Inflammatory macrophage (primary cell): ENCODE measurements at places on chromosomes 12 and 14.
A peak's percentile ranks its signal among the peaks of the same experiment; 100 is the strongest.

DNA sequence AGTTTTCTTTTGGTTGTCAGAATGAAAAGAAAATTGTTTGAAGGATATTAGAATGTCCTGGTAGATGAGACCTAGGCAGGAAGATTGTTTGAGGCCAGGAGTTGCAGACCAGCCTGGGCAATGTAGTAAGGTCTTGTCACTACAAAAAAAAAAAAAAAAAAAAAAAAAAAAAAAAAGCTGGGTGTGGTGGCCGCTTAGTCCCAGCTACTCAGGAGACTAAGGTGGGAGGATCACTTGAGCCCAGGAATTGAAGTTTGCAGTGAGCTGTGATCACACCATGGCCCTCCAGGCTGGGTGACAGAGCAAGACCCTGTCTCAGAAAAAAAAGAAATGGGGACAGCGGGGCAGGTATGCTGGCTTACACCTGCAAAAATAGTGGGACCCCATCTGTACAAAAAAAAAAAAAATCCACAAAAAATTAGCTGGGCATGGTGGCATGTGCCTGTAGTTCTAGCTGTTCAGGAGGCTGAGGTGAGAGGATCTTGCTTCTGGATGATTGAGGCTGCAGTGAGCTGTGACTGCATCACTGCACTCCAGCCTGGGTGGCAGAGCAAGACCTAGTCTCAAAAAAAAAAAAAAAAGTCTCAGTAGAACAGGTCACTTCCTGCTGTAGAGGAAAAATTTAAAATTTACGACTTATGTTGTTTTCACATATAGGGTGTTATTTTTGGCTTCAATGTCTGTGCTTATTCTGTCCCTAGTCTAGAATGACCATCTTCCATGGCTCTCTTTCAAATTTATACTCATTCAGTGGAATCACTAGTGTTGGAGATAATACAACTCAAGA is 70.7 kb downstream of the PPHLN1 start:
- no peak for DNase-seq

DNA sequence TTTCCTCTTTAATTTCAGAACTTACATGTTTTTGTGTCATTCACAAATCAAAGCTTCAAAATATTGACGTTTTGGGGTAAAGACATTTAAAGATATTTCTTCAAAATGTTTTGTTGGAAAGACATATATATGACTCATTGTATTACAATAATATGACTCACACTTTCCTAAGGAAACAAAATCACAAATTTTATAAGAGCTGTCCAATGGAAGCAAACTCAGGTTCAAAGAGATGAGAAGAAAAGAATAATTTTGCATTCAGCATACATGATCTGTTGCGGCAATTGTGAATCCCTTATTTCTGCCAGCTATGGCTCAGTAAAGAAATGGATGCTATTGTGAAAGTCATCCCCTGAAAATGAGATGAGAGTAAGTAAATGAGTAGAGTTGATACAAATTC is 82.7 kb downstream of the GRIP1 start:
- DNase-seq, result peak; percentile 8

- no peak for DNase-seq
Measured at GRCh38 chr12:121062391-121063045, 23.5 kb upstream of the OASL start.

GRCh38 chr12:21370845-21371449 is 1.8 kb upstream of the IAPP start:
- no peak for DNase-seq

GRCh38 chr12:106284358-106285105 is 18.0 kb upstream of the TCP11L2 start:
- no peak for DNase-seq

DNA sequence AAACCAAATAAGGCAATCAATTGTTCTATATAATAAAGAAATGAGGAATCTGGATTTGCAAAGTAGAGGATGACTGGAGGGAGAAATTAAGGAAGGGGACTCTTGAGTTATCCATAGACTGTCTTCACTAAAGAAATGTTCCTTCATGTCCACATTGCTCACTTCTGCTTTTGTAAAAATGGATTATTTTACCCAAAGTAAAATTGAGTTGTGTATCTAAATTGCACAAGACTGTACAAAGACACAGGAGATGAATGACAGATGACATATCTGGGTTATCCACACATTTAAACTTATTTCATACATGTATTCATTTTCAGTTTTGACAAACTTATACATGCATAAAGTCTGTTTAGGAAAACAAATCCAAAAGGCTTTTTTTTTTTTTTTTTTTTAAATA is 11.3 kb downstream of the ATP2B1 start:
- peak; percentile 62 for DNase-seq

DNA sequence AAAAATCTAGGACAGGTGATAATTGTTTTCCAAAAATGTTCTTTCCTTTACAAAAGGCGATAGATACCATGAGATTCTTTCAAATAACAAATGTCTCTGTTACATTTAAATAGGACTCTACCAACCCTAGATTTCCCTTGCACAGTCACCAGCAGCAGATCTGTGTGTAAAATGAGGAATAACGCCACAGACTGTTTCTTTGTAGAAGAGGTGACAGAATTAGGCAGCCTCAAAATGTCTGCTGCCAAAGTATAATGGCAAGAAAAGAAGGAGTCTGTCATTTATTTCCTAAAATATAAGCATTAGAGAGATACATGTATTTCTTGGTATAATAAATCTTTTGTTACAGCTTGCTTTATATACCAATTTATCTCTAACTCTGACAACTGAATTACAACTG is 8.5 kb upstream of the SRGAP1 start:
- DNase-seq, result no peak

- DNase-seq, result no peak
Measured at GRCh38 chr12:42364692-42365091, 38.7 kb downstream of the PPHLN1 start.
